DMS79 (cell line): ENCODE measurements at places on chromosomes 2 and 18.

DNA sequence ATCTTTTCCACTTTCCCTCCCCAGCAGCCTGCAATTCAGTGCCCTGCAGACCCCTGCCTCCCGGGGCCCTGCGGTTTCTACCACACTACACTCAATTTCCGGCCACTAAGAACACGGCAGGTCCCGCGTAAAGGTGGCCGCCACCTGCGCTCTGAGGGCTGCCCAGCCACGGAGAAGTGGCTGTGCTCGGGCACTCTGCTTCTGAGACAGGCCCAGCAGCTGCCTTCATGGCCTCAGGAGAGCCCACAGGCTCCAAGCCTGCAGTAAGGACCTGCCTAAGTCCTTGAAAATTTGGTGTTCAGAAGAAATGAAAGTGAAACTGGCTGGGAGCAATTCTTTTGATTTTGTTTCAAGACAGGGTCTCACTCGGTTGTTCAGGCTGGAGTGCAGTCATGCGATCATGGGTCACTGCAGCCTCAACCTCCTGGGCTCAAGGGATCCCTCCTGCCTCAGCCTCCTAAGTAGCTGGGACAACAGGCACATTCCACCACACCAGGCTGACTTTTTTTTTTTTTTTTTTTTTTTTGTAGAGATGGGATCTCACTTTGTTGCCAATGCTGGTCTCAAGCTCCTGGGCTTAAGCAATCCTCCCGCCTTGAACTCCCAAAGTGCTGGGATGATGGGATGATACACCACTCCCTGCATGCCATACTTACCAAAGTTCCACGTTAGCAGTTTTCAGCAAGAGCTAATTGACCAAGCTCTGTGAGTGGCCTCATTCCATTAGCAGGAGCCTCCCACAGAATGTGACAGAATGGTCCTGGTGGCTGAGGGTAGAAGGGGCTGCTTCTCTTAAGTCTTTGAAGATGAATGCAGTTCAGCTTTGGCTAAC is 14.6 kb upstream of the ALPP start:
- peak; percentile 49 for DNase-seq

DNA sequence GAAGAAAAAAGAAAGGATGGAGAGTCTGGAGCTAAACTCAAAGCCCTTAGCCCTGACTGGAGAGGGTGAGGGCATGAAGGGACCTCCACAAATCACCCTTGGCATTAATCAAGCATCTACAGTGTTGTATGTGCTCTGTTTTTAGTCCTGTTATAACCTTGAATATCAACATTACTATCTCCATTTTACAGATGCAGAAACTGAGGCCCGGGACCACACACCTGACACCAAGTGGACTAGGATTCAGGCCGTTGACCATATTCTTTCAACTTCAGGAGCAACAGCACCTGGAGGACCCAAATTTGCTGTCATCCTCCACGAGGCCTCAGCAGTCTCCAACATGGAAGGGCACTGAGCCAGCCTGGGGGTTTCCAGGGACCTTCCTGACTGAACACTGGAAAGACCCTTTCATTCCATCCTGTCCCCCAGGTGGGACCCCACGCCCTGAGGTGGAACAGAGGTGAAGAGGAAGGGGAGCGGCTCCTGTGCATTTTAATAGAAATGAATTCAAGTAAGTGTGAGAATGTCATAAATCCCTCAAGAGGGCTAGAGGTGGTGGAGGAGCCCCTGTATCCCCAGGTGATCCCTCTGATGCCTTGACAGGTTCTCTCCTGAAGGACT is 41.0 kb downstream of the SERTAD2 start:
- DNase-seq: no peak

GRCh38 chr2:20656561-20656960 is 5.7 kb upstream of the HS1BP3 start:
- no peak for DNase-seq

DNA sequence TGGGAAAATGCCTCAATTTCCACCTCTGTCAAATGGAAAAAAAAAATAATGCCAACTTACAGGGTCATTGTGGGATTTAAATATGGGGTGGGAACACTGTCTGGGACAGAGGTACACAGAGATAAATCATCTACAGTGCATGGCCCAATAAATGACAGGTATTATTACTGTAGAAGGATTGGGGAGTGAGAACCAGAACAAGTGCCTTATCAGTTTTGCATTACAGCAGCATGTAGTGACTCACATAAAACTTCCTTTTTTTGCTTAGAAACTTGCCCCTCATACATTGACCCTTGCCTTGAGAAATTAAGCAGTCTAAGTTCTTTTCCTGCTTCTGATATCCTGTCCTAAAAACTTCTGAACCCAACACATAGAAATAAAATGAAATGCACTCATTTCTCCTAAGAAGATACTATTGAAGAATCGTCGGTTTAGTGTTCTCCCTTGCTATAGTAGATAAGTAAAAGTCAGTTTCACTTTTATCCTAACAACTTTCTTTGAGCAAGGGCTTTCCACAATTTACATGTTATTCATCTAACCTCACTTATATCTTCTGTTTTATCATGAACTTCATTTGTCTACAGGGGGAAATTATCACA is 121.0 kb upstream of the HAAO start:
- DNase-seq: no peak

GRCh38 chr18:27113358-27113757 is 71.8 kb downstream of the CHST9 start:
- DNase-seq: no peak

- DNase-seq: no peak
These were observed 115.4 kb upstream of the HS6ST1 start for GRCh38 chr2:128433911-128434550.

DNA sequence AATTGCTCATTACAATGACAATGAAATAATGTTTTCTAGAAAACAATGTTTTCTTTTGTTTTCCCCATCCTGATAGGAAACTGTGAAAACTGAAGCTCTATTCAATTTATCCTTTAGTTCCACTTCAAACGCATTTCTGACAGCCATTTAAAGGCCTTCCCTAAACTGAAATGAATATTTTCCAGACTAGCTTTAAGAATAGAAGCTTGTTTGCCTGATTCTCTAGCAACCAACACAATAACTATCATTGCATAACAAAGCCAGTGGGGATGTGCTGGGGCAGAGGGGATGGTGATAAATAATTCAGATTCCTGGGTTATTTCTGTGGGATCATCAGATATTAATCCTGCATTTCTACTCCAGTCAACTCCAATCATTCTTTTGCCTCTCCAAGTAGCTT is 427.1 kb downstream of the RND3 start:
- DNase-seq: no peak

DNA sequence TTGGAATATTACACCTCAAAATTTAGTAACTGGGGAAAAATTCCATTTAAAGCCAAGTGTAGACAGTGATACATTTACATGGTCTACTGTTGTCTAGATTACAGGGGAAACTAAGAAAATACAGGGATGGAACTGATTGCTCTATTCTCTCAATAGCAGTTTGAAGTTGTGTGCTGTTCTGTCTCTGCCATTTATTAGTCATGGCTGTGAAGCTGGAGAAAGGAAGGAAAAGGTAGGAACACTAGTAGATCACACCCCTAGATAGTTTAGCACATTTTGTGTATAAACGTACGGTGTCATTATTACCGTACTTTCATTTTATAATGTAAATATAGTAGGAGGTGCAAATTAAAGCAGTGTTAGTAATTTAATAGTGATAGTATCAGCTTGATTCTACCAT is 170.5 kb downstream of the PHLPP1 start:
- no peak for DNase-seq

GRCh38 chr18:73688851-73689711 is 458.6 kb downstream of the FBXO15 start:
- DNase-seq: no peak

DNA sequence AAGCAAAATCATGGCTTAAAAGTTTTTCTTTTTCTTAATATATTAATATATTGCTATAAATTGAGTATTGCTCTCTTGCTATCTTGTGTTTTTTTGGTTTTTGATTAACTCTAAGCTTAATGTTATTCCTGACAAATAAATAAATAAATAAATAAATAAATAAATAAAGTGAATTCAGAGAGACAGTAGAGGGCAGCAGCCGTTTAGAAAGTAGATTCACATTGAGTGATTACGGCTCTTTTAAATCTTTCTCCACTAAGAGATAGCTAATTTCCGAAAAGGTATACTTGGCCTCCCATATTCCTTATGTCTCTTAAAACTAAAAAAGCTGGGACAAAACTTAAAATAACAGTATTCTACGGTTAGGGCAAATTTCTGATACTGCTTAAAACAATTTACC is 34.3 kb downstream of the MSH2 start:
- DNase-seq: peak; percentile 5

GRCh38 chr2:130829015-130829414 is 7.7 kb upstream of the ARHGEF4 start:
- no peak for DNase-seq

GRCh38 chr18:49193897-49194296 is 243.1 kb upstream of the SMAD7 start:
- DNase-seq: no peak

GRCh38 chr2:239927424-239927981 is 97.6 kb downstream of the NDUFA10 start:
- no peak for DNase-seq

DNA sequence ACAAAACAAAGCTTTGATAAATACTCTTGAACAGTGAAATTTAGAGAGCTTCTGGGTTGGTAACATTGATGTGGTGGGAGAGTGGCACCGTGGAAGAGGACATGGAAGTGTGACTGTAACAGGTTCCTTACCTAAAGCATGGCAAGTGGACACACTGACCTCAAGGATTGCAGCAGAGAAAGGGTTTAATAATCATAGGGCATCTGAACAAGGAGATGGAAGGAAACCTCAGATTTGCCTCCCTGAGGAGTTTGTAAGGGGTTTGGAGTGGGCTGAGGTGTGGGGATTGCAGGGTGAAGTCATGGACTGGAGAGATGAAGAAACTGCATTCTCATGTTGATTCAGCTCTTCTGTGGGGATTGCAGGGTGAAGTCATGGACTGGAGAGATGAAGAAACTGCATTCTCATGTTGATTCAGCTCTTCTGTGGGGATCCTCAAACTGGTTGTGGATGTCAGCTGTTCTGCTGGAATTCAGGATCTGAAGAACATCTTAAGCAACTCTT is 83.8 kb upstream of the TLK1 start:
- no peak for DNase-seq

- DNase-seq: peak; percentile 90
These were observed 84.3 kb downstream of the EFEMP1 start for GRCh38 chr2:55839182-55839819.

- DNase-seq: no peak
These were observed 37.6 kb downstream of the SMAD7 start for GRCh38 chr18:48913201-48913600.

- no peak for DNase-seq
These were observed 16.4 kb downstream of the STAT1 start for GRCh38 chr2:190997526-190998113.

GRCh38 chr18:22335731-22336198 is 82.0 kb downstream of the CTAGE1 start:
- no peak for DNase-seq

DNA sequence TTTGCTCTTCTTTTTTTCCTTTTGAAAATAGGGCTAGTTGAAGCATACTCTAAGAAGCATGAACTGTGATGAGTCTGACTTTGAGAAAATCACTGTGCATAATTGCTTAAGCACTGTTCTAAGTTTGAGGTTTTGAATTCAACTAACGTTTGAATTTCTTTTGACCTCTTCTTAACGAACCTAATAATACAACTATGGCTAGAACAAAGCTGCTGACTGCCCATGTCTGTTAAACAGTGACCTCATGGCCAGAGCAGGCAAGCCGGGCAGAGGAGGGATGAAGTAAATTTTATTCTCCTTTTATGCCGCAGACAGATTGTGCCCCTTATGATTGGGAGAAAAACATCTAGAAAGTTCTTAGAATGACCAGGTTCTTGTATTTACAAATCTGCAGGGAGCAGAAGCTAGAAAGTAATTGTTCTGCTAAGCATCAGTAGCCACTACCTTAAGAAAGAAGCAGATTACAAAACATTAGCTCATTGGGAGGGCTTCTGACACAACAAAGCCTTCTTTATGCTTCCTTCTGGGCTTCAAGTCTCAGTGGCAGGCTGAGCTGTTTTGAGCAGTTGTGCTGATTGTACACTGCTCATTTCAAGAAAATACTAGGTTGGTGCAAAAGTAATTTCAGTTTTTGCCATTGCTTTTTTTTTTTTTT is 97.8 kb upstream of the RASGRP3 start:
- no peak for DNase-seq

DNA sequence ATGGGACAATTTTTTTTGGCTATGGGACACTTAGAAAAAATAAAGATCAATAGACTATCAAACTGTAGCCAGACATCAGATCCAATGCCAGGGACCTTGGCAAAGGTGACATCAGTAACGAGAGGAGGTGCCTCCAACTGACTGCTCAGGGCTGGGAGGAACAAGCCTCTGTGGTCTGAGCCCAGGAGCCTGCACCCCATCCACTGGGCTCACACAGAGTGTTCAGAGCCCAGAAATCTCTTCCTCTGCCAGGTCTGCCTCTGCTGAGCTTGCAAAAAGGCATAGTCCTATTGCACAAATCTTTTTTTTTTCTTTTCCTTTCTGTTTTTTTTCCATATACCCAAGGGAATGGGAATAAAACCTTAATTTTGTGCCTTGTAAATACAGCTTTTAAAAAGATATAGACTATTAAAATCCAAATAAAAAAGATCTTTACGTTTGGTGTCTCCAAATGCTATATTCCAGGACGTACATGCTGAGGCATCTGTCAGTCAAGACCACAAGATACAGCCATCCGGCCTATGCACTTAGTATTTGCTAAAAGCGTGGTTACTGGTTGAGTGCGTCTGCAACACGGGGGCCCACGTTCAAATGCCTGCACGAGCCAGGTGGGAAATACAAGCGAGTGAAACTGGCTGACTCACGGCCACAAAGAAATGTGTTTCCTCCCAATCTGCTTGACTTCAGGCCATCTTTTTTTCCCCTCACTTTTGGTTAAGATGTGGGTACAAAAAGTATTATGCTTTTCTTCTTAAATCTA is 7.8 kb upstream of the ARHGAP25 start:
- DNase-seq: peak; percentile 50

DNA sequence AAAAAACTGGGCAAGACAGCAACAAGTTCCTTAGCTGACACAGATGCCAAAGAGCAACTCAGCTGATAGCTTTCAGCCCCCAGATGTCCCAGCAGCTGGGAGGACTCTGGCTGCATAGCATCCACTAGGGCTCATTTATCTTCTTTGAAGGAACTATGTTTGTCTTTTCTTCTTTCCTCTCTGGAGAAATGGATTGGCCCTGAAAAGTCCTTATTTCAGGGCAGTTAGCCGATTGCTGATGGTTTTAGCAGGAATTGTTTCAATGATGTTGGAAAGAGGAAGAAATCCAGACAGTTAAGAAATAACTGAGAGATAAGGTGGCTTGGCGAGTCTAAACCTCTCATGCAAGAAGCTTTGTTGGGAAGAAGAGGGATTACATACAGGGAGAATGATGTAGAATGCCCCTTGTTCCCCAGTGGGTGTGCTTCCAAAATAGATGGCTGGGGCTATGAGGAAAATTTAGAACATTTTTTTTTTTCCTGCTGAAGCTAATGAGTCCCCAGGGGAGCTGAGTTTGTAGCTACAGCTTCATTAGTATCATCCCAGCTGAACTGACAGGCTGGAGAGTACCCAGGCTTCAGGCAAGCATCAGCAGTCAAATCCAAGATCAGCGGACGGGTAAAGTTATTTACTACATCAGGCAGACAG is 33.6 kb upstream of the SERPINE2 start:
- no peak for DNase-seq
